ENCODE measurements at places on chromosomes 12 and 14. TPM values are rescaled to one million over a fixed set of nuclear protein-coding genes. Genes with fewer than 3 reads are reported as not detected.

Gene OVCH1
- not detected for total RNA-seq

Gene TBX5
- not detected for total RNA-seq

Gene RBP5
- not detected for total RNA-seq

Gene CD27
- total RNA-seq = not detected

Gene TBX3
- 19.1 TPM for total RNA-seq

Gene LMO3
- not detected for total RNA-seq

Gene SCYL2
- 21.3 TPM for total RNA-seq

Gene ABCD2
- total RNA-seq = not detected

Gene PNMA1
- total RNA-seq = 61.2 TPM

Gene LARP4
- 38.9 TPM for total RNA-seq

Gene MIPOL1
- total RNA-seq = 1.4 TPM

Gene CKAP4
- total RNA-seq = 82.5 TPM

Gene DIO2
- 9.2 TPM for total RNA-seq

Gene CCNT1
- 12.8 TPM for total RNA-seq

Gene RIMBP2
- 0.01 TPM for total RNA-seq

Gene FAM181A
- not detected for total RNA-seq

Gene TMEM121
- 3.2 TPM for total RNA-seq

Gene TAS2R42
- total RNA-seq = not detected
